ENCODE measurements at places on chromosomes 5 and 9.

GRCh38 chr5:157748760-157749461 lies 5.4 kb downstream of the LSM11 start:
- no peak for DNase-seq

DNA sequence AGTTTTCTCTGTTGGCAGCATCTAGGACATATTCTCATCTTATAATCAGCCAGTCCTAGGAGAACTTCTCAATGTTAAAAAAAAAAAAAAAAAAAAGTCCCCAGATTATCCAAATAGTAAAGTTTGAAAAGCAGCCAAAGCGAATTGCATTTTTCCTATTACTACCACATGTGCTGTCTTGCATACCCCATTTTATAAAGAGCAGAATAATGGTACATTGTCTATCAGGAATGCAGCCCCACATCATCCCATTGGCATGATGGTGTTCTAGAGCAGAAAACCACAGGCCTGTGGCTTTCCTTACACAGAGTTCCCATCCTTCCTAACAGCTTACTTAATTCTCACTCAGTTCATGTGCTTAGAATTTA lies 381.6 kb downstream of the TMEM38B start:
- DNase-seq: no peak

DNA sequence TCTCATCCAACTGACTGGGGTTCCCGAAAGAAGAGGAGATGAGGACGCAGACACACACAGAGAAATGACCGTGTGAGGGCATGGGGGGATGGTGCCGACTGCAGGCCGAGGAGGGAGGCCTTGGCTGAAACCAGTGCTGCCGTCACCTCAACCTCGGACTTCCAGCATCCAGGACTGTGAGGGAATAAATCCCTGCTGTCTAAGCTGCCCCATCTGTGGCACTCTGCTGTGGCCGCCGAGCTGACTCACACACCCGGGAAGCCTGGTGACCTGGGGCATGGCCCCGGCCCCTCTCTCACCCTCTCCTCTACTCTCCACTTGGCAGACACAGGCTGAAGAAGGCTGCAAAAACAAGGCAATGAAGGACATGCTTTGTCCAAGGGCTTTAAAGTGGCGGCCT lies 4.4 kb upstream of the COL5A1 start:
- DNase-seq: no peak

GRCh38 chr5:8720506-8720905 lies 825.4 kb downstream of the SEMA5A start:
- DNase-seq: no peak

DNA sequence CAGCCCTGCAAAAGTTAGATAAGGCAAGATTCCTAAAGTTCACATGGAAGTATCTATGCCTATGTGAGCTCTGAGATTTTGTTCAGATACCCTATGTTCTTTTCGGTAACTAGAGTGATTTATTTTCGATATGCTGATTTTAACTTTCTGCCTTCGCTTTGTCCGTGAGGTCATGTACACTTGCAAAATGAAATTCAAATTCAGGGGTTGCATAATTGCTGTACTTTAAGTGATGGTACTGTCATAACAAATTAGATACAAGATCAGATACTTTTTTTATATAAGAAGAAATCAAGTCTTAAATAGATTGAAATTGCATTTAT lies 350 bp upstream of the ECPAS start:
- no peak for DNase-seq

GRCh38 chr9:105319202-105319813 lies 74.9 kb downstream of the SLC44A1 start:
- no peak for DNase-seq

DNA sequence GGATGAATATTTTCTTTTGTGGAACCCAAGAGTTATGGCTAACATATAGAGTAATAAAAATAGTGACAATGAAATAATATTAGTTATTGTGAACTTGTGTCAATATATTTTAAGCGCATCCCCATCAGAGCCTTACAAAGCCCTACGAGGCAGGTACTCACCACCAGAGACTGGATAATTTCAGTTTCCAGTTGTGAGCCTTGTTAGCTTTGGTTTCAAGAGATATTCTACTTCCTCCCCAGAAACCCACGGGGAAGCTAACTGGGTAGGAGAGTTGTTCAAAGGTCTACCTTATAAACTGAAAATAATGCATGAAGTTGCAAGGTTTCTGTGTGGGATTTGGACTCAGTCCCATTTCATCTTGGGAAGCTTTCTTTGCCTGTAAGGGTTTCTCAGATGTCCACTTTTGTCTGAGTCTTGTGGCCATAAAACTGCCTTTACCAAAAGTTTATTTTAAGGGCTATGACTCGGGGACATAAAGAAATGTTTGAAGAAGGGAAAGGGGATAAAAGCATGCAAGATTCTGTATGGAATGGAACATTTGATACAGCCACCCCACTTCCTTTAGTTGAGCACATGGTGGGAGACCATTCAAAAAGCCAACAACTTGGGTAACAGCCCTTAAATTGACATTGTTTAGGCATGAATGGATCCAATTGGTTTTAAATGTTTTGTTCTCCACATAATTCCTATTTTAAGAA lies 57.4 kb upstream of the ANKRD55 start:
- no peak for DNase-seq

DNA sequence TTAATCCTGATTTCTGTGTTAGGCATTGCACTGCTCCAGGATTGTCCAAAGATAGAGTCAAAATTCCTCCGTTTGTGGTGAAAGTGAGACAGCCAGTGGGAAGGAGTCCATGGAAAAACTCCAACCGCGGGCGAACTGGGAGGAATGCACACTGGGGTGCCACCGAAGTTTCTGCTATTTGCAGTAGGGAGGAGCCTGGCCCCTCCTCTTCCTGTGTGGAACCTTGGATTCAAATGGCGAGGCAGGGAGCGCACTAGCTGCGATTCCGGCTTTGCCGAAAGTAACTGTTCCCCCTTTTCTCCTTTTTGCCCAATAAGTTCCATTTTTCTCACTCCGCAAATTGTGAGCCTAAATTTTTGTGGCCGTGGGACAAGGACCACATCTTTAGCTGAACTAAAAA lies 9.3 kb downstream of the BAAT start:
- no peak for DNase-seq

GRCh38 chr9:91816356-91816755 lies 133.7 kb downstream of the ROR2 start:
- no peak for DNase-seq

GRCh38 chr5:96321345-96321744 lies 111.7 kb downstream of the PCSK1 start:
- DNase-seq: no peak

- DNase-seq: no peak
These were observed 1.1 kb downstream of the OSTF1 start for GRCh38 chr9:75089373-75089766.

GRCh38 chr9:132989414-132989996 lies 11.0 kb downstream of the GFI1B start:
- DNase-seq: no peak

DNA sequence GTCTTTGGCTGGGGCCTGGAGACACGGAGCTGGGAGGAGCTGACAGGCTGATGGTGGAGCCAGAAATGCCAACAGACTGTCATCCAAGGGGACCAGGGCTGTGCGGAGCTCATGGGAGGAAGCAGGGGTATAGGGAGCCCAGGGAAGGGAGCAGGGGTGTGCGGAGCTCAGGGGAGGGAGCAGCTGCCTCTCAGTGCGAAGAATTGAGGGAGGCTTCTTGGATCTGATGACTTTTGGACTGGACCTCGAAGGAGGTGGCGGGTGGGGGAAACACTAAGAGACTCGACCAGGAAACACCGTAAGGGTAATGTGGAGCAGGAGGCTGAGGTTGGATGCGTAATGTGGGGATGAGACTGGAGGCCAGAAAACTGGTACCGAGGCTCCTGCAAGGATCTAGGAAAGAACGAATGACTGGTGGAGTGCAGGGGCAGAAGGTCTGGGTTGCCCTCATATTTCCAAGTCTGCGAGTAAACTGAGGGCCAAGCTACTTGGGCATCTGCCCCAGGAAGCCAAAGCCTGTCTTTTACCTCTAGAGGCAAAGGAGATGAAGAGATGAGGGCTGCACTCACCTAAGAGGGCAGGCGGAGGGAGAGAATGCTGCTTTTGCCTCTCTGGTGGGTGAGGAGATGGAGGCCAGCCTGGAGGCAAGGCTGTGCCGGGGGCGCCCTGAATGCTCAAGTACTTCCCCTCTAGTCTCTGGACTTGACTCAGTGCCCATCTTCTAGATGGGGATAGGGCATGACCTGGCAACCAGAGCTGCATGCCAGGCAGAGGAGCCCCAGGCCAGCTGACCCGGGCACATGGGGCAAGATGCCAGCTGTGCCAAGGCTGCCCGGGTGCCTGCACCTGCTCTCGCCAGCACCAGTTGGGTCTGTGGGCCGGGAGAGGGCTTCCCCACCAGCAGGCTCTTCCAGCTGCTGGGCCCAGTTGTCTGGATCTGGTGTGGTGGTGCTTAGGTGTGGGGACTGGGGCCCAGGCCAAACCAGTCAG lies 2.3 kb downstream of the PTGS1 start:
- DNase-seq: no peak

DNA sequence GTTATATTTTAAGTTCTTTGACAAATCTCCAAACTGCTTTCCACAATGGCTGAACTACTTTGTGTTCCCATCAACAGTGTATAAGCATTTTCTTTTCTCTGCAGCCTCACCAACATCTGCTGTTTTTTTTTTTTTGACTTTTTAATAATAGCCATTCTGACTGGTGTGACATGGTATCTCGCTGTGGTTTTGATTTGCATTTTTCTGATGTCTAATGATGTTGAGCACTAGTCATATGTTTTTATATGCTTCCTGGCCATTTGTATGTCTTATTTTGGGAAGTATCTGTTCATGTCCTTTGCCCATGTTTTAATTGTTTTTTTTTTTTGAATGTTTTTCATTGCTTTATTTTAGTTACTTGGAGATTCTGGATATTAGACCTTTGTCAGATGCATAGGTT lies 196.6 kb downstream of the PLK2 start:
- no peak for DNase-seq

GRCh38 chr9:31683116-31683515 lies 701.3 kb upstream of the ACO1 start:
- no peak for DNase-seq

DNA sequence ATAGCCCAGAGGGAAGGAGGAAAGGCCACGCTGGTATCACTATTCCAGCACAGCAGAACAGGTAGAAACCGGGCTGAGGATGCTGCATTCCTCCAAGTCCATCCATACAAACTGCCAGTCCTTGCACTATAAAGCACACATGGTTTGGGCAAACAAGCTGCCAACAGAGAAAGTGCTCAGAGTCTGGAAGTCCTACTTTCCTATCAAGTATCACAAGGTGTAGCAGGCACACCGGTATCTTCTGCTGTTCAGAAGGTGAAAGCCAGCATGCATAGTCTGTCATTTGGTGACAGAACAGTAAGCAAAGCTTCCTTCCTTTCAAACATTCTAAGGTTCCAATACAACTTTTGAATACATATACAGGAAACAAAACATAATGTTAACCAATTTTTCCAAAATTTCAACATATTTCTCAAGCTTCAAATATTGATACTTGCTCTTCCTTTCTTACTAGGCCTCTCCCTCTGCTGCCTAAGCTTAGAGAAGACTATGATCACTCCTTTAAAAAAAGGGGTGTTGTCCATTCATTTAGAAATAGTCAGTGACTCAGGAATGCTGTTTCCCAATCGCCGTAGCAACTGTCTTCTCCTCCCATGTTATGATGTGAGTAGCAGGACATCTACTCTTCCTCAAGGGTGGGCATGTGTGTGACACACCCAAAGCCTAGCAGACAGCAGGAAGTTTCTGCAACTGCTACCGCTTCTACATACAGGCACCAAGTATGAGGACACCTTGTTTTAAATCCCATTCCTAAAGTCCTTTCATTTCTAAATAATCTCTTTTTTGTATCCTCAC lies 14.7 kb downstream of the DIAPH1 start:
- DNase-seq: no peak

- DNase-seq: no peak
These were observed 18.8 kb upstream of the SPEF2 start for GRCh38 chr5:35598707-35599370.

DNA sequence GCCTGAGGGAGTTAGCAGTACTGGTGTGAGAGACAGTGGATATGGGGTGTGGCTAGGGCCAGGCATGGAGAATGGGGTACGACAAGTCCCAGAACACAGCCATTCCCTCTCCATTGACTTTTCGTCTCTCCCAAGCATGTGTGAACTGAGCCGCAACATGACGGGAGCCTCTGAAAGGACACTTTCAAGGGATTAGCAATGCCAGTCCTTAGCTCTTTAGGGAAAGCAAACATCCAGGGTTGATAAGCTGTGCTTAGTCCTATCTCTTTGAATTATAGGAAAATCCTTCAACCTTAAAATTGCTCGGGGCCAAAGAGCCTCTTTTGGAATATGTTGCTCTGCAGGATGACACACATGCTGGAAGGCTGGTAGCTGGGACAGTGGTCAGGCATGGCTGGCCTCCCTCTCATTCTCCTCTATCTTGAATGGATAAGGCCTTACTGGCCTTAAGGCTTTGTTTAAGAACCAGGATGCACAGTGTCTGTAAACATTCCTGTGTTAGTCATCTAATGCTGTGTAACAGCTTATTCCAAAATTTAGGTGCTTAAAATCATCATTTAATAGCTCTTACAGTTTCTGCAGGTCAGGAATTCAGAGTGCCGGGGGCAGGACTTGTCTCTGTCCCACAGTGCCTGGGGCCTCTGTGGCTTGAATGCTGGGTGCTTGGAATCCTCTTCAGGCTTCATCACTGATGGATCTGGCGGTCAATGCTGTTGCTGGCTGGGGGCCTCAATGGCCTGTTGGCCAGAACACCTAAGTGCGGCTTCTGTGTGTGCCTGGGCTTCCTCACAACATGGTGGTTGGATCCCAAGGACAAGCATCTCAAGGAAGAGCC lies 95.3 kb downstream of the PTTG1 start:
- no peak for DNase-seq

DNA sequence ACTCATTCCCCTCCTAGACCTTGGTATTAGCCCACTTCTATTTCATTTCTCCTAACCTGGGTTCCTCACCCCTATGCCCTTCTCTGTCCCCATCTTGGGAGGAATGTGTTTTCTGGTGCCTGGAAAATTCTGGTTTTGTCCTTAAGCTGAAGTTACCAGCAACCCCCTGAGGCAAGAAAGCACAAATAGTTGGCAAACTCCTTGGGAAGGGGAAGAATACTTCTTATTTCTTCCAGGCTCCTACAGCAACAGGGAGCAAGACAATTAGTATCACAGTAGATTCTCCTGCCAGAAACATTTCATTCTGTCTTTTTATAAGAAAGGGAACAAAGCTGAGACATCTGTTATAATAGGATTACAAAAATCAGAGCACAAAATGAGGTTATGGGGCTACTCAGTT lies 142.5 kb downstream of the SNCAIP start:
- no peak for DNase-seq

- no peak for DNase-seq
These were observed 784 bp downstream of the NLN start for GRCh38 chr5:65722575-65723403.

All from stimulated activated CD4-positive, alpha-beta T cell treated with anti-CD3 and anti-CD28 coated beads, Interleukin-15, amount 100 ng/mL, for 1 hour (primary cell).